Left cardiac atrium (tissue), 4 donors: ENCODE measurements at places on chromosomes 7 and 10. TPM values are rescaled to one million over a fixed set of nuclear protein-coding genes. Genes with fewer than 3 reads are reported as not detected.

GRCh38 chr7:28168393-28169158 lies 12.0 kb downstream of the JAZF1 start:
- DNase-seq = no peak

GRCh38 chr7:46290374-46291049 lies 369.4 kb upstream of the IGFBP3 start:
- no peak for DNase-seq

DNA sequence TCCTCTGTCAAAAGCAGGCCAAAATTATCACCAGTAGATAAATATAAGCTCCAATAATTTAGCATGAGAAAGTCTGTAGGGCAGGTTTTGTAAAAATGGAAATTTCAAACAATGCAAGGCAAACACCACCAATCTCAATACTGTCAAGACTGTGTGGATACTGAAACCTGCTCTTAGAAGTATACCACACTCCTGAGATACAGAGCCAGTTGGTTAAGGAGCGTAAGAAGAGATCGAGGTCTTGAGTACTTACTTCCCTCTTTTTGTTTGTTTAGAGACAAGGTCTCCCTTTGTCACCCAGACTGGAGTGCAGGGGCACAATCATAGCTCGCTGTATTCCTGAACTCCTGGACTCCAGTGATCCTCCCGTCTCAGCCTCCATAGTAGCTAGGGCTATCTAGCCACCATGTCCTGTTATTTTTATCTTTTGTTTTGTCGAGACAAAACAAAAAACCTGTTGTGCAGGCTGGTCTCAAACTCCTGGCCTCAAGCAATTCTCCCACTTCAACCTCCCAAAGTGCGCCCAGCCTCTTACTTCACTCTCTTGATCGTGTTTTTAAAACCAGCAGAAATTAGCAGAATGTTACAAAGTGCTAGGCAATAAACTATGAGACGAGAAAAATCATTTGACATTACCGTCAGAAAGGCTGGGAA lies 205.7 kb downstream of the PARD3 start:
- DNase-seq = no peak

DNA sequence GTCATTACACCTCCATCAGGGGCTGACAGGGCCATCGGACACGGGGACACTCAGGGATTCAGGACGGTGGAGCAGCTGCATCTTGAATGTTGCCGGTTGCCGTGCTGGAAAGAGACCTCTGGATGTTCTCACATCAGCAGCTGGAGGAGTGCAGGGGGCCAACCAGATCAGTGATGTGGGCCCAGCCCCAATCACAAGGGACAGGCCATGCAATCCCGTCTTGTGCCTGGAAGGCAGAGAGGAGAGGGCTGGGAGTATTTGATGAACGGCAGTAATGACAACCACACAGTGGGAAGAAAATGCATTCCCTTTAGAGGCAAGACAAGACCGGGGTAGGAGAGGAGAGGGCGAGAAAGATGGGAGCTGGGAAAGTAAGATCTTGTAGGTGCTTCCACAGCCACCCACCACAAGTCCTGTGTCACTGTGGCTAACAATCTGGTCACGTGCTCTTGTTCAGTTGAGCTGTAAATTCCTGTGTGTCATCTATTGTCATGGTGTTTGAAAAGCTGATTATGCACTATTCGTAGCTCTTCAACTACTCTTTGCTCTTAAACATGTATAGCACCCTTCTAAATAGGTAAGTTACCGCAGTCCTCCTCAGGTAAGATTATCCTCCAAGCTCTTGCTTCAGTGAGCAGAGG lies 85.9 kb upstream of the LEP start:
- DNase-seq = no peak

DNA sequence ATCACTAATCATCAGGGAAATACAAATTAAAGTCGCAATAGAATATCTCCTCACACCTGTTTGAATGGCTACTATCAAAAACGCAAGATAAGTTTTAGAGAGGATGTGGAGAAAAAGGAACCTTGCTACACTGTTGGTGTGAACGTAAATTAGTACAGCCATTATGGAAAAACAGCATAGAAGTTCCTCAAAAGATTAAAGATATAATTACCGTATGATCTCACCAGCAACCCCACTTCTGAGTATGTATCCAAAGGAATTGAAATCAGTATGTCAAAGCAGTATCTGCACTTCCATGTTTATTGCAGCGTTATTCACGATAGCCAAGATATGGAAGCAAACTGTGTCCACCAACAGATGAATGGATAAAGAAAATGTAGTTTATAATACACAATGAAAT lies 164.4 kb downstream of the ZNF365 start:
- DNase-seq = no peak

Gene LIPJ
- not detected for total RNA-seq

Gene TRPV5
- total RNA-seq = not detected

Gene CCDC3
- 8.7 TPM for total RNA-seq
